ENCODE measurements at places on chromosomes 5 and 9.

DNA sequence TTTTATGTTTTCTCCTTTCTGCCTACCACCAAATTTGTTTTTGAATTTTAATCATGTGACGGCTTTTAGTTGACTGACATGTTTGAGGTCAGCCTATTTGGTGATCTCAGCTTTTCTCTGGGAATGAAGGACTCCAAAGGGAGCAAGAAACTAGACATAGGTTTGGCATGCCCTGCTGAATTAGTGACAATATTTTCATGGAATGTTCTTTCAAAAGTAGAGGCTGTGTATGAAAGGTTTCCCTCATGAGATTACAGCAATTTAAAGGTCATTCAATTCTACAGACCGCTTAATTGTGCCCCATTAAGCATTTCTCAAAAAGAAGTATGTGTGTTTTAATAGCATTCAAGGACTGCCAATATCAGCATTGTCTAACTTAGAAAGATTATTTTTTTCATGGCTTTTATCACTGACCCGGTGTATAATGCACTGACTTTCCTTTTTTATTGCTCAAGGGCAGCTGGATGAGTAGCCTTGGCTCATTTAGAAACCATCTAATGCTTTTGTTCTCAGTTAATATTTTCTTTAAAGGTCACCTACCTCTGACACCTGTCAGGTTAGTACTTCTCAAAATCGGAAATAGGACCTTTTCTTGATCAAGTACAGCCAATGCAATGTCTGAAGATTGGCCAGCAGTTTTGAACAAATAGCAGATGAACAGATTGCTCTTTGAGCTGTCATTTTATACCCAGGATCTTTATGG is 8.1 kb upstream of the MLLT3 start:
- DNase-seq = no peak

DNA sequence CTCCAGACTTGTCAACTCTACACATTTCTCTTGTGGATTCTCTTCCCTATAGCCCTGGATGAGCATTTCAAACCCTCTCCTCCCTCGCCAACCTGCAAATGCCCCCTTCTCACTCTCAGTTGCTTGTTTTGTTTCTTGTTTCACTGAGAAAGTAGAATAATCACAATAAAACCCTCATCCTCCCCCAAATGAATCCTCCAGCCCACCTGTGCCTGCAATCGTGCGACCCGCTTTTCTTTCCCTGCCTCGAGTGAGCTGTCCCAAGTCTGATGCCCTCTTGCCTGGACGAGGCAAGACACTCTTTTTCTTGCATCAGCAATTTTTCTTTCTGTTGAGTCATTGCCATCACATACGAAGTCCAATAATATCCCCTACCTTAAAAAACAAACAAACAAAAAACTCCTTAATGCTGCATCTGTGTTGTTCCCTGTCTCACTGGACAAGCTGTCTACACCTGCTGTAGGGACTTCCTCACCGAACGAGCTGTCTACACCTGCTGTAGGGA is 3.7 kb upstream of the CACNA1B start:
- no peak for DNase-seq

- DNase-seq = no peak
These were observed 41.8 kb upstream of the ROR2 start for GRCh38 chr9:91991721-91992341.

GRCh38 chr5:61678966-61679365 is 346.9 kb downstream of the ZSWIM6 start:
- DNase-seq = no peak

DNA sequence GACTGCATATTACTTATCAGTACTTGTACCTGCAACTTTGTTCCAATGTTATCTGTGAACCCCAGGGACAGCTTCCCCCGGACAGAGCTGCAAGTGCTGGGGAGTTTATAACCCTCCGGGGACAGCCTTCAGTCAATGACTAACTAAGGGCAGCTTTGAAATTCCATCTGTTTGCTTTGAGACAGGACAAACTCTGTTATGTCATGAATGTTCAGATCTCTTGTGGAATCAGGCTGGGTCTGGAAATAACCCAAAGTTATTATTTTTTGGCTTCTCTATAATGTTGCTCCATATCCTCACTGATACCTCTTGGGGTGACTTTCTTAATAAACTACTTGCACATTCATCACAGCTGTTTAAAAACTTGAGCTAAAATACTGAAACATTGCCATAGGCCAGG is 617.5 kb upstream of the TLE4 start:
- no peak for DNase-seq

DNA sequence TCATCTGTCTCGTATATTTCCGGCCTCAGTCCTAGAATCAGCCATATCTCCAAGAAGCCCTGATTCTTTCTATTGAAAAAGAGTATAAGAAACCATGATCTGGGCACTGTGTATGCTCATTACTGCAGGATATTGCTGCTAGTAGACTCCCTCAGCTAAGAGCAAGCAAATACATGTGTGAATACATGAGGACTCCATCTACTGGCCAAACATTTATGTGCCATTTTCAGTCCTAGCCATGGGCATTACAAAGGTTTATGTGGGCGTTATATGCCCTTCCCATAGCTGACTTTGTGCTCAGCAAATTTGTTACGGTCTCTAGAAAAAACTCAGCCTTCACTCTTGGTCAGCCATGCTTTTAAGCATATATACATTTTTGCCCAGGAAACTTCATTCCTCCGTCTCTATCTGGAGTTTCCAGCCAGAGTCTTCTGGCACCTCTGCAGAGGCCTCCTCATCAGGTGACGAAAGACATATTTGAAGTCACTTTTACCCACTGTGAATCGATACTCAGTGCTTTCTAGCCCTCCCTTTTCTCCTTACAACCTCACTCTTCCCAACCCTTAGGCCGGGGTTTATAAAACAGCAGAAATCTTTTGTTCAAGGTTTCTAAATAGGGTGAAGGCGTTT is 1495.6 kb upstream of the CDH6 start:
- no peak for DNase-seq

DNA sequence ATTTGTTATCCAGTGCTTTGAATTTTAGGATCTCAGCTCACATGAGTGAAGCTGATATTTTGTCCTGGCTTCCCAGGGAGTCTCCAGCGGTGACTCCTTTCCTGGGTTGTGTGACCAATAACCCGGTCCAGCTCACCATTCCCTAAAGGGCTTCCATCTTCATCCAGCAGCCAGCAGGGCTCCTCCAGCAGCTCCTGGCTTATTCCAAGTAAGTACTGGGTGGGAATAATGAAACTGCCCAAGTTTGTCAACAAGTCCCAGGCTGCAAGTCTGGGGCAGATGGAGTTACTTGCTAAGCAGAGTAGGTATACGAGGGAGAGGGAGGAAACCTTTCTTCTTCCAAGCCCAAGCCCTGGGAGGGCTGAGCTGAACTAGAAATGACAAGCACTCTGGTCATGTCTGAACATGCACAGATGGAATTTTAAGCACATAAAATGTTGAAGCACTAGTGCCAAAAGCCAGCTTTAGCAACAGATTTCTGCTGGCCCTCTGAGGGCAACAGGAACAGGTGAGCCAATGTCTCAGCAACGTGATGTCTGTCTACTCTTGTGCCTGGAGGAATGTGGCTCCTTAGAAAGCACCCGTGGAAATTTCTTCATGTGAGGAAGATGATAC is 153.7 kb upstream of the DAPK1 start:
- DNase-seq = no peak

DNA sequence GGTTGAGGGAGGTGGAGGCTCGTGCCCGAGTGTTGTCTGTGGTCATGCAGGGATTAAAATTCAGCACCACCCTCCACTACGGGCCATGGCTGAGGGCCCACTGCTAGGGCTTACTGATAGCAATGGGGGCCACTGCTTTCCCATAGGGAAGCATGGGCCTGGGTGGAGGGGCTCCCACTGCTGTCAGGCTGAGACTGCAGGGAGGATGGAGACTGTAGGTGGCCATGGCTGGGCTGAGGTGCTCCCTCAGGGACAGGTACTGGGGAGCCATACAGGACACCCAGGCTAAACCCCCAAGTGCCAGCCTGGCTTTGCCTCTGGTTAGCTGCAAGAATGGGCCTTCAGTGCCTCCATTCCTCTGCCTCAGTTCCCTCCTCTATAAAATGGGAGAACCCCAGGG is 26.1 kb downstream of the FAM163B start:
- no peak for DNase-seq

- DNase-seq = no peak
These were observed 615.6 kb downstream of the EBF1 start for GRCh38 chr5:158484150-158484549.

DNA sequence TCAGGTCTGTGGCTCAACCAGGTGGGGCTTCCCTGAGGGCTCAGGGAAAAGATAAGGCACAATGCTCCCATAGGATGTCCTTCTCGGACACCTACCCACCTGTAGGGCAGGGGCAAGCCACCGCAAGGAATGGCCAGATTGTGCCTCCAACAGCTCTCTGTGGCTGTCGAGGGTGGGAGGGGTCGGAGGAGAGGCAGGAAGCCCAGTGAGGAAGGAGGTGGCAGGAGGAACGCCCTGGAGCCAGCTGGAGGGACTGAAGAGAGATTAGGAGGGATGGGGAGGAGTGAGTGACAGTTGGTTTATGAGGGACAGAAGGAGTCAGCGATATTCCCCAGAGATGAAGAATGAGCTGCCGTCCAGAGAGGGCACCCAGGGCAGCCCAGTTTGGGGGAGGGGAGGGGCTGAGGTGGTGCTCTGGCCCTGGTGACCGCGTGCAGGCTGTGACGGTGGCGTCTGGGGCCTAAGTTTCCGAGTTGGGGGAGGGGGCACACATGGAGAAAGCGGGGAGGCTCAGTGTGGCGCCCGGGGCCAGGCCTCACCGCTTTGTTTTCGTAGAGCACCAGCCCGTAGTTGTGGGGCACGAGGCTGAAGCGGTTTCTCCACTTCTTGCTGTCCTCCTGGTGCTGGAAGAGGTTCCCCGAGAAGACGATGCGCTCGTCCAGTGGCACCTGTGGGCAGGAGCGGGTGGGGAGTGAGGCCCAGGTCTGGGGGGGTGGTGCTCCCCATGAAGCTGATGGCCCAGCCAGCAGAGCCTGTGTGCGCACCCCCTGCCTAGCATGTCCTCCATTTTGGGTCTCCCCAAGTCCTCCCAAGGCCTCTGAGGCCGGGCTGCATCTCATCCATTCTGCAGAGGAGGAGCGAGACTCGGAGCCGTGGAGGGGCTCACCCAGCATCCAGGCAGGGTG is 75.6 kb downstream of the LRSAM1 start:
- no peak for DNase-seq

DNA sequence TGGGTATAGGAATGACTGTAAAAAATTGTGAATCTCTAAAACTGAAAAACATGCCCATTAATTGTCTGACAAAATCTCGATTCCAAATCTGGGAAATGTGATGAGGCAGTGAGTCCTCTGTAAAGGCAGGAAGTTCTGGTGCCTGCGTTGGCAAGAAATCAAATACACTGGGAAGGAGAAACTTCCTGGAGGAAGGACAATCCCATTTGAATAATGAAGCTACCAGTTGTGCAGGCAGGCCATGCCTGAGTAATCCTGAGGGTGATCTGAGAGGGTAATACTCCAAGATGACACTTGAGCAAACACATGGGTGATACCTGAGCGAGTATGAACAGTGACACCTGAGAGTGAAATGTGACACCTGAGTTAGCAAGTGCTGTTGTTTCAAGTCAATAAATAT is 49.7 kb downstream of the KIF24 start:
- no peak for DNase-seq

- no peak for DNase-seq
These were observed 22.4 kb downstream of the MVB12B start for GRCh38 chr9:126348911-126349550.

DNA sequence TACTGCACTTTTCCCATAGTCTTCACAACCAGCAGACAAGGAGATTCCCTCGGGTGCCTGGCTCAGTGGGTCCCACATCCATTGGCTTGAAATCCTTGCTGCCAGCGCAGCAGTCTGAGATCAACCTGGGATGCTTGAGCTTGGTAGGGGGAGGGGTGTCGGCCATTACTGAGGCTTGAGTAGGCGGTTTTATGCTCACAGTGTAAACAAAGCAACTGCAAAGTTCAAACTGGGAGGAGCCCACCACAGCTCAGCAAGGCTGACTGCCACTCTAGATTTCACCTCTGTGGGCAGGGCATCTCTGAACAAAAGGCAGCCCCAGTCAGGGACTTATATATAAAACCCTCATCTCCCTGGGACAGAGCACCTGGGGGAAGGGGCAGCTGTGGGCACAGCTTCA is 512.3 kb upstream of the MPDZ start:
- DNase-seq = no peak

DNA sequence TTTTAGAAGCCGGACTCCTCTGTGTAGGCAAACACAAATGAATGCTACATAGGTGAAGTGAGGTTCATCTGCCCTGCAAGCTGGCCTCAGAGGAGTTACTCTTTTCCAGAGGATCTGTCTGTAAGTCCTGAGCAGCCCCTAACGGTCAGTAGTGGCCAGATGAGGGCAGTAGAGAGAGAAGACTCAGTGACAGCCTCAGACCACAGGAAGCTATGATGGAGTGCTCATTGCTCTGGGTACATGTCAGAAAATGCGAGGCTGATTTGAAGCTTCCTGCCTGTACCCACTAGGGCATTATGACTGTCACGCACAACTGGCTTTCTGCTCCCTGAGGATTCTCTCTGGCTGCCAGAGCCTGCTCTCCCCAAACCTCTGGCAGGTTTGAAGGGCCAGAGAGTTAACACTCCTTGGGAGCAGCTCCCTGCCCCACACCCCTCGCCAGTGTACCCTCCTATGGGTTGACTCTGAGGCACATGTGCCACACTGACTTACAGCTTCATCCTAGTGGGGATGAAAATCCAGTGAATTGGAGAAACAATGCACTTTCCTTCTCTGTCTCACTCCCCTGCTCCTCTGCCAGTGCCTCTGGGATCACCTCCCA is 141.5 kb downstream of the GABRG2 start:
- peak; percentile 69 for DNase-seq

GRCh38 chr9:137582286-137582860 is 3.6 kb upstream of the DPH7 start:
- DNase-seq = no peak

GRCh38 chr9:32456564-32456963 is 69.4 kb downstream of the RIGI start:
- no peak for DNase-seq

- no peak for DNase-seq
These were observed 14.7 kb upstream of the MED27 start for GRCh38 chr9:132094314-132094791.

GRCh38 chr5:167982-168660 is 23.2 kb upstream of the LRRC14B start:
- DNase-seq = no peak

DNA sequence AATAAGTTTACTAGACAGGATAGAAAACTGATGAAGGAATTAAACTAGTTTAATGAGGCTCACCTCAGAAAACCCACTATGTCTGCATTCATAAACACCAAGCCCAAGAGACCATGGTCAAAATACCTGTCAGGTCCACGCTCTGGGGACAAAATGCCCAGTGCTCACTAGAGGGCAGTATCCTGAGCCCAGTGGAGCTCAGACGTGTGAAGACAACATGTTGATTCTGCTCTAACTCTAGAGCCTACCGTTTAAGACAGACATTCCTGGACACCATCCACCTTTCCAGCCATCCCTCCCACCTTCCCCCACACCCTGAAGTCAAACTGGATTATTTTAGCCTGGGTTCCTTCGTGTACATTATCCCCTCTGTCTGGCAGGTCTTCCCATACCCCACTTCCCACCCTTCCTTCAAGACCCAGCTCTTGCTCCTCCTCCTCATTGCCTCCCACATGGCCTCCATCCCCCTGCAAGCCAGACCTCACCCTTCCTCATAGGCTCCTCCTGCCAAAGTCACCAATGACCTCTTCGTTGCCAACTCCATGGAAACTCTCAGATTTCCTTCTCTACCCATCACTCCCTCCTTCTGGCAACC is 142.3 kb upstream of the FSTL4 start:
- peak; percentile 62 for DNase-seq

Data from suppressor macrophage (primary cell).